ENCODE measurements at places on chromosomes 5 and 9.

DNA sequence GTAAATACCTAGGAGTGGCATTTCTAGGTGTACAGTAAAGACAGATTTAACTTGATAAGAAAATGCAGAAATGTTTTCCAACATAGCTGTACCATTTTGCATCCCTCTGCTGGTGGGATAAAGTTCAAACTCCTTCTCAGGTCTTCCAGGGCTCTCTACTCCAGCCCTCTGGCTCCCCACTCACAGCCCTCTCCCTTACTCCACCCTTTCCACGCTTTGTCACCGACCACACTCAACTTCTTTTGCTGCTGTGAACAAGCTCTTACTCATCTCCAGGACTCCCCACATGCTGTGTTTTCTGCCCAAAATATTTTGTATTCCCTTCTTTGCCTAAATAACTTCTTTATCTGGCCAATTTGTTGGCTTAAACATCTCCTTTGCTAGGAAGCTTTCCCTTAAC is 90.6 kb upstream of the OSMR start:
- no peak for DNase-seq

- DNase-seq, result no peak
Measured at GRCh38 chr5:96199713-96200183, 233.3 kb downstream of the PCSK1 start.

- no peak for DNase-seq
Measured at GRCh38 chr9:131704988-131705387, 34.9 kb downstream of the RAPGEF1 start.

- no peak for DNase-seq
Measured at GRCh38 chr9:125794708-125795107, 47.5 kb downstream of the PBX3 start.

GRCh38 chr5:12974856-12975255 is 969.6 kb downstream of the DNAH5 start:
- DNase-seq, result no peak

GRCh38 chr5:66933066-66933465 is 263.5 kb downstream of the CD180 start:
- DNase-seq, result no peak

GRCh38 chr5:174575043-174575442 is 149.3 kb upstream of the MSX2 start:
- no peak for DNase-seq

- no peak for DNase-seq
Measured at GRCh38 chr5:68369457-68370125, 154.0 kb downstream of the PIK3R1 start.
